ENCODE measurements at places on chromosomes 11 and 22.

GRCh38 chr22:44460691-44461375 is 37.2 kb downstream of the RTL6 start:
- no peak for DNase-seq

DNA sequence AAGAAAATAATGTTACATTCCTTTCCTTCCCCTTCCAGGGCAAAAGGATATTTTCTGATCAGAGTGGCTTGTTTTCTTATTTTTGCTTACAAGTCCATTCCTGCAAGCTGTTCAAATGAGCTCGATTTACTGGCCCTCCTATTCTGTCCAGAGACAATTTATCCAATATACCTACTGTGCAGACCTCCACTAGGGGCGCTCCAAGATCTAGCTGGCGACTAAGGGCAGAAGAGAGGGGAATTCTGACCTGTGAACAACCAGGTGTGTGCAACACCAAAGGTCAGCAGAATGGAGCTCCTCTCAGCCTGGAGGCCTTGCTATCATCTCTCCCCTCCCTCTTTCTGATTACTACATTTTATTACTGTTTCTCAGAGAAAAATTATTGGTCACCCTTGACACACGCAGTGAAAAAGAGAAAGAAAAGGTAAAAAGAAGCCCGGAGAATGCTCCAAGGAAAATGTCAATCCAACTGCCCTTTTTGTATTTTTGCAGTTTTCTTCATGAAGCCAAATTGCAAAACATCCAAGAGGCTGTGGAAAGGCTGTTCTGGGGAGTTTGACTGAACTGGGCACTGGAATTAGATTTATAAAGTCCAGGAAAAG is 3.2 kb downstream of the SEZ6L start:
- peak; percentile 39 for DNase-seq

- peak; percentile 6 for DNase-seq
These were observed 34.0 kb upstream of the TRPC6 start for GRCh38 chr11:101617735-101618332.

- DNase-seq, result no peak
These were observed 209.7 kb downstream of the C11orf91 start for GRCh38 chr11:33490842-33491370.

DNA sequence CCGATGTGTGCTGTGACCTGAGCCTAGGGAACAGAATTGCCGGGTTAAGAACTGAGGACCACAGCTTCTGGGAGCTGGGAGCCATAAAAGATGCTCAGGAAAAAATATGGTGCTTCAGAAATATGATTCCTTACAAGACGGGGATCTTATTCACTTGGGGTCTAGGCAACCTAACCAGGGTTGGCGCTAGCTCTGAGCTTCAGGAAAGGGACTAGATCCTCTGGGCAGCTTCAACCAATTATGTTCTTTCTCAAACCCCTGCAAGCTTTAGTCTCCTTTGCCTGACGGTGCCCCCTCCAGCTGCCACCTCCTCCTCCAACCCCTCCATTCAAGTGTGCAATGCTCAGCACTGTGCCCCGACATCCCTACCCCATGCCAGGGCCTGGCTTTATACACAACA is 634.1 kb upstream of the CADM1 start:
- no peak for DNase-seq

DNA sequence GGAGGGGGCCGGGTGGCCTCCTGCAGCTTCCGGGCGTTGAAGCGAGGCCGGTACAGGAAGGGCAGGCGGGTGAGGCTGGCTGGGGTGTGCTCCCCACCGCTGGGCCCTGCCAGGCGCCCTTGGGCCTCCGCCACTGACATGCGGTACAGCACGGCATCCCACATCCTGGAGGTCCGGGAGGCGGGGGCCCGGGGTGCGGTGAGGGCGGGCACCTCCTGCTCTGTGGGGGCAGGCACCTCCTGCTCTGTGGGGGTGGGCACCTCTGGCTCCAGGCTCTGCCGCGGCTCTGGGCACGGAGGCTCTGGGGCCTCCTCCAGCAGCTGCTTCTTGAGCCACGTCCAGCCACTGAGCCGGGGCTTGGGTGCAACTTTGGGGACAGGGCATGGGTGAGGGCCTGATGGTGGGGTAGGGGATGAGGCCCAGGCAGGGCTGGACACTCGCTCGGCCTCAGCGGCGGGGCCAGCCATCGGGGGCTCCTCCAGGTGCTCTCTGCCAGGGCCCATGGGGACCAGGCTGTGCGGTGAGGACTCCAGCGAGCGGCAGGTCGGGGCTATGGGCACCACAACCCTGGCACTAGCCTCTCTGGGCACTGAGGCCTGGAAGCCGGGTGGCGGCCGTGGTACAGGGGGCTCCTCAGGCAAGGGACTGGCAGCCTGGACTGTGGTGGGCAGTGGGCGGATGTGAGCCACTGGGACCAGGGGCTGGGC is 2.3 kb downstream of the PRR33 start:
- DNase-seq, result no peak

- no peak for DNase-seq
These were observed 40.3 kb upstream of the AMOTL1 start for GRCh38 chr11:94727819-94728218.

- no peak for DNase-seq
These were observed 87.2 kb downstream of the MYO18B start for GRCh38 chr22:25829237-25829636.

DNA sequence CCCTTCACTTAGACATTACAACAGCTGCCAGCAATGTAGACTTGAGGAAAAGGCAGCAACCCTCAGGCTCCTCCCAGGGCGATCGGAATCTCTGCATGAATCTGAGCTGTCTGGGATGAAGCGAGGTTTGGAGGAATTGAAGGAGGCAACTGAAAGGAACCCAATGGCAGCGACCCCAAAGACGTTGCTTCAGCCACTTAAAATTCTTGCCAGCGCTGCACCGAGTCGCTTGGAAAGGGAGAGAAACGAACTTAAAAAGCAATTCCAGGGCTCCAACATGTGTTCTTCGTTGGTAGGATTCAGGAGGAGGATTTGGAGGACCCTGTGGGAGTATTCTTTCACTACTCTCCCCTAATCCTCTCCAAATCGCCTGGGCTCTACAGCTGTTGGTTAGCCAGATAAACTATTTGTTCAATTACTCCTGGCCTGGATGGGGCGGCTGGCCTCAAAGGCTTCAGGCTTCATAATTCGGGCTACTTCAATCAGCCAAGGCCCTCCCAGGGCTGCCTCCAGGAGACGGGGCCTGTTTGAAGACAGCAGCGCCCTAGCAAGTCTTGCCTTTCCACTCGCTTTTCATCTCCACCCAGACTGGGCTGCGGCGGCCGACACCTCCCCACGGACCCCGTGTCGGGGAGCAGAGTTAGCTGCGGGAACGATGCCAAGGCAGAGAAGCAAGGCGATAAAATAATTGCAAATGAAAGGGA is 72.4 kb upstream of the TMEM45B start:
- DNase-seq, result no peak

GRCh38 chr11:34984514-34984913 is 68.1 kb downstream of the PDHX start:
- DNase-seq, result no peak

GRCh38 chr11:47387944-47388696 is 9.8 kb upstream of the SPI1 start:
- no peak for DNase-seq

- DNase-seq, result peak; percentile 26
These were observed 862 bp downstream of the GGA1 start for GRCh38 chr22:37609240-37610152.

GRCh38 chr22:21041937-21042336 is 3.8 kb upstream of the LRRC74B start:
- DNase-seq, result no peak

GRCh38 chr11:93614173-93614722 is 47.2 kb upstream of the CEP295 start:
- DNase-seq, result no peak

DNA sequence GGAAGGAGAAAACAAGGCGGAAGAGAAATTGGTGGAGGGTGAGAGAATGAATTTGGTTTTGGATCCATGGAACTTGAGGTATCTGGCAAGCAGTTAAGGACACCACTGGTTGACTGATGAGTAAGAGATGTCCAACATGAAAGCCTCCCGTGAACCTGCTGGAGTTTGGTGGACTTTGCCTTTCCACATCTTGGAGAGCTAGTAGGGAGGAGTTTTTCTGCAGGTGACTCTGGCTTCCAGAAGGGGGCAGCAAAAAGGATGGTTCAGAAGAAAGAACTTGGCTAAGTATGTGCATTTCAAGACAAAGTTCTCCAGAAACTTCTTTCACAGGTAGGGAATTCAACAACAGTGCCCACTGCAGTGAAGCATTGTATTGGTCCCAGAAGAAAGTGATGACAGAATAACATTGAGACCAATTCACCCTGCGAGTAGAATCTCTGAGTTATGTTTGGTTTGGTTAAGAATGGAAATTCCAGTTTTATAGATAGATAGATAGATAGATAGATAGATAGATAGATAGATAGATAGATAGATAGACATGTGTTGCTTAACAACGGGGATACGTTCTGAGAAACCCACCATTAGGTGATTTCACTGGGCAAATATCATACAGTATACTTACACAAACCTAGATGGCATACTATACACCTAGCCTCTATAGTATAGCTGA is 28.5 kb downstream of the DCDC1 start:
- peak; percentile 30 for DNase-seq

GRCh38 chr11:8870411-8871170 is 40.4 kb upstream of the AKIP1 start:
- peak; percentile 31 for DNase-seq

GRCh38 chr11:70524096-70524922 is 126.0 kb downstream of the CTTN start:
- DNase-seq, result peak; percentile 33

DNA sequence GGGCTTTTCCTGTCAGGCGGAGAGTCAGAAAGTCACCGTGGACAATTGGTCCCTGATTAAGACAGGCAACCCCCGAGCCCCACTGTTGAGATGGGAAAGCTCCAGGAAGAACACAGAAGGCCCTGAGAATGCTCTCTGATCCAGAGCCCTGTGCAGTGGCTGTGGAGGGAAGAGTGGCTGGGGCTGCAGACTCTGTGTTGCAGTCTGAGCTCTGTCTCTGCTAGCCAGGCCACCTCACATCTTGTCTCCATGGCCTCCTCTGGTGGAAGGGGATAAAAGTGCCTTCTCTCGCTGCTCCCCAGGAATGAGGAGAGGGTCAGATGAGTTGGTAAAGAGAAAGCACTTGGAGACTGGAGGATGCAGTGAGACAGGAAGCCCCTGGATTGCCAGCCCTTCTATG is 141.2 kb downstream of the CEP164 start:
- no peak for DNase-seq

DNA sequence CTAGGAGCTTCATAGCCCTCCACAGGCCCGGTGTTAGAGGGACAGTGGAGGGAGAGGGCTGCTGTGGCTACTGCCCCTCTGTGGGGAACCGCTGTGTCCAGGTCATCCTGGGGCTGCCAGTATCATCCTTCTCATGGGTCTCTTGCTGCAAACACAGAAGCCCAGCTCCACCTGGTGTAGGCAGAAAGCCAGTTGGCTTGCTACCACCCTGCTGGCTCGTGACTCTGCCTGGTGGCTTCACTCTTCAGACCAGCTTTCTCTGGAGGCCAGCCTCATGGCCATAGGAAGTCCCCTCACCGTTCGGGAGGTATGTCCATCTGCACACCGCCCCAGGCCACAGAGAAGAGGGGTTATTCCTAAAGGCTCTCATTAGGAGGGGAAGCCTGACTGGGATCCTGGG is 19.4 kb upstream of the SUSD2 start:
- no peak for DNase-seq

DNA sequence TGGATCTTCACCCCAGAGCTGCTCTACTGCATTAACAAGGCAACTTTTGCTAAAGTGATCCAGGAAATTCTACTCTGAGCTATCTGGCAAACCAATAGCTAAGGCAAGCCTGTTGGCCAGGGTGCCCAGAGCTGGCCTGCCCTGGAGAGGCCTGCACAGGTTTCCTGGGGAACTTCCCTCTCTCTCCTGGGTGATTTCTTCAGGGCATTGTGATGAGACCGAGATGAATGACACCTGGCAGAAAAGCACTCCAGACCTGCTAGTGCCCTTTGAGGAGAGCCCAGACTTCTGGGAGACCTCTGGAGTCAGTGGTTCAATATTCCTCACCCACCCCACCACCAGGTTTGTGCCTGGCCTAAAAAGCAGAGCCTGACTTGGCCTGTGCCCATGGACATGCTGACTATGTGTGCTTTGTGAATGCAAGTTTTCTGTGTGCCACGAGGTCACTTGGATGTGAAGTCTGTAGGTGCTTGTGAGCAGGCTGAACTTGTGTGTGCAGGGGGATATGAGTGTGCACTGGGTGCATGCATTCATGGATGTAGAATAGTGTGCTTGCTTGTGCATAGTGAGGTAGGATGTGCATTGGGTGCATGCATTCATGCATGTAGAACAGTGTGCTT is 4.4 kb upstream of the APLNR start:
- DNase-seq, result no peak

- no peak for DNase-seq
These were observed 13.2 kb downstream of the TKFC start for GRCh38 chr11:61345954-61346843.

GRCh38 chr11:25970726-25971508 is 361.0 kb upstream of the ANO3 start:
- DNase-seq, result no peak

DNA sequence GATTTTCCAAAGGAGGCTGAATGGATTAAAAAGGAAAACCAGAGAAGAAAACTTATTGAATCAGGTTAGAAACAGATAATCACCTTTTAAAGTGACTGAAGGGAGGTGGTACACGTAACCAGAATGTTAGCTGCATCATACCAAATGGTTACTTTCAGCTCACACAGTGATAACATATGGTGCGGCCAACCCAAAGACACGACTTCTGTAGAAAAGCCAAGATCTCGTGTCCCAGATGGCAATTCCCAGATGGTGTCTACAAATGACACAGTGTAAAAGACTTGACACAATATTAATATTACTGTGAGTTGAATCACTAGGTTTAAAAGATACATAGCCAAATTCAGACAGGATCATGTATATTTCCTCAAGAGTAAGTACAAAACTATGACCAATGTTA is 5.2 kb downstream of the PPP2R1B start:
- DNase-seq, result no peak

DNA sequence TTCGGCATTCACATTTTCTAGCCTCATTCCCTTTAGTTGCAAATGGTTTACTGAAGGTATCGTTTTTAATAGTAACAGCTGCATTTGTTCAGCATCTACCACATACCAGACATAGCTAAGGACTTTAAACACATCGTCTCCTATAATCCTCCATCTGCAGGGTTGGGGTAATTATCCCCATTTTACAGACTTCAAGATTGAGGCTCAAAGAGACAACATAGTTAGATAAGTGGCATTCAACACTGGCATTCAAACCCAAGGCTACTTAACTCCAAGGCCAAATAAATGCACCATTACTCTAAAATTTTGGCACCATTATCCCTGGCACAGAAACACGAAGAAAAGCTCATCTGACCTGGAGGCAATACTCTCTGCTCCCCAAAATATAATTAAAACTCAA is 28.5 kb downstream of the SMCO4 start:
- DNase-seq, result no peak

- peak; percentile 39 for DNase-seq
These were observed 9.8 kb upstream of the FAM111B start for GRCh38 chr11:59097113-59097708.

DNA sequence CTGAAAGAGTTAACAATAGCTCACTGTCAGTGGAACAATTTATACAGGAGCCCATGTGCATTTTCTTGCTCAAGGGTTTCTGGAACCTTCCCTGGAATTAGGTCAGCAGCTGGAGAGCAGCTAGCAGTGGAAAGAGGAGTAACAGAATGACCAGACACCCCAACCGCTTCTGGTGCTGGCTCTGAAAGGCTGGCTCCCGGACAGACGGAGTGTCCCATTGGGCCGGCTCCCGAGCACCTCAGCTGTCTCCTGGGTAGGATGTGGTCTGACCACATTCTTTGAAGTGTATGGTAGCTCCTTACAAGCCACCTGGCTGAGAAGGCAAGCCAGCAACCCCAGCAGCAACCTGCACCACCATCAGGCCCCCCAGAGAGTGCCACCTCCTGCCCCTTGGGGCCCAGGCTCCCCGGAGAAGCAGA is 44.7 kb downstream of the ABTB2 start:
- peak; percentile 34 for DNase-seq

- no peak for DNase-seq
These were observed 24.7 kb downstream of the LUZP2 start for GRCh38 chr11:24521601-24522000.

All from AG08395 (cell line).